CMK (cell line): ENCODE measurements at places on chromosomes 7 and 10.

- DNase-seq = no peak
These were observed 30.5 kb downstream of the SLC18A2 start for GRCh38 chr10:117271427-117271826.

DNA sequence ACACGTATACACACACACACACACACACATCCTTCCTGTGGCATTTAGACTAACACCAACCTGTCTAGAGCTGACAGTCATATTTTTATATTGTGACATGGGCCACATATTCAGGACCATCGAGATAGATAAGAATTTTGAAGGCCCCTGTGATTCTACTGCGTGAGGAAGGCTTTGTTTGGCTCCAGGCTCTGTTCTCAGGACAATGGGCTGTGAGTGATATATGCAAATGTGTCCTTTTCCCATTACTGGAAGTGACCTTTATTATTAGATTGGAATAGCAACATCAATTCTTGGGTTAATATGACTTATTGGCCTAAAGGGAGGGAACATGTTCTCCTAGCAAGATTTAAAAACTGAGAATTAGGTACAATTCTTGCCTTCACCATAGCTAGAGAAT is 156.1 kb downstream of the SPAG6 start:
- DNase-seq = no peak

DNA sequence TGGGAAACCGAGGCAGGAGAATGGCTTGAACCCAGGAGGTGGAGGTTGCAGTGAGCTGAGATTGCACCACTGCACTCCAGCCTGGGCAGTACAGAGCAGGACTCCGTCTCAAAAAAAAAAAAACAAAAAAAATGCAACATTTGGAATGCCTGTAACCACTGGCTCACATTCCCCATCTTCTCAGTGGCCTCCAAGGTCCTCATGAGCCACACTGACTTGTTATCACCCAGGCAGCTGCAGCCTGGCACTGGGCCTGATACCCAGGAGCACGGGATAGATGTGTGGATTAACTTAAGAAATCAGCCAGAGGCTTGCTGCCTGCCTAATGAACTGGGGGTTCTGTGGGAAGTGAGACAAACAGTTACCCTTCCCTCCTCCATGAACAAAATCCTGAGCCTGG is 23.0 kb downstream of the JCAD start:
- DNase-seq = no peak

GRCh38 chr7:88280801-88281200 is 25.9 kb downstream of the STEAP4 start:
- DNase-seq = no peak

- DNase-seq = no peak
These were observed 85.2 kb downstream of the ANKIB1 start for GRCh38 chr7:92330835-92331438.

DNA sequence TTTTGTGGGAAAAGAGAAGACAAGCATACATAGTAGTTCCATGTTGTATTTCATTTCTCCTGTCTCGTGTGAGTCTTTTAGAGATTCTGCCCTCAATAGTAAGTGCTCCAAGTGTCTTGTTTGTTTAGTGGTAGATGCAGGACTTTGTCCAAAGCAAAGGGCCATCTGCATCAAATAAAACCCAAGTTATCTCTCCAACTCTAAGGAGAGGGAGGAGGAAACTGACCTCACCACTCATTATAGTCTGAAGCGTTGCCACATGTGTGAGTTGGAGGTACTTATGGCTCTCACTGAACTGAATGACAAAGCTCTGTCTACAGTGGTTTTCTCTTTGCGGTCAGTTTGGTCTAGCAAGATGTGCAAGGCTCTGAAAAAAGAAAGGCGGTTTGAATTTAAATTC is 272.6 kb downstream of the DOCK4 start:
- no peak for DNase-seq

GRCh38 chr7:31175672-31176071 is 123.6 kb downstream of the ADCYAP1R1 start:
- no peak for DNase-seq

DNA sequence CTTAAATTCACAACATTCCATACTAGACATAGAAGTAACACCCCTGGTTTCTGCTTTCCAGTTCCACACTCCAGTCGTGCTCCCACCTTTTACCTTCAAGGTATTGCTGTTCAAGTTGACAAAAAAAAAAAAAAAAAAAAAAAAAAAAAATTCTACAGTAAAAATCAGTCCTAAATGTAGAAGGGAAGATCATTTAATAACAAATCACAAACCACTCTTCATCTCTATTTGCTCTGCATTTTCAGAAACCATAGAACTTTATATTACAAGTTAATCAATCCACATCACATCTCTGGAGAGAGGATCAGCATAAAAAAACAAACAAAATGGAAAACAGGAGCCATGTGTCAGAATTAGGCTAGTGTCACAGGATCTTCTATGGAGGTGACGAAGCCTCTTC is 206.3 kb upstream of the KLF14 start:
- DNase-seq = no peak

DNA sequence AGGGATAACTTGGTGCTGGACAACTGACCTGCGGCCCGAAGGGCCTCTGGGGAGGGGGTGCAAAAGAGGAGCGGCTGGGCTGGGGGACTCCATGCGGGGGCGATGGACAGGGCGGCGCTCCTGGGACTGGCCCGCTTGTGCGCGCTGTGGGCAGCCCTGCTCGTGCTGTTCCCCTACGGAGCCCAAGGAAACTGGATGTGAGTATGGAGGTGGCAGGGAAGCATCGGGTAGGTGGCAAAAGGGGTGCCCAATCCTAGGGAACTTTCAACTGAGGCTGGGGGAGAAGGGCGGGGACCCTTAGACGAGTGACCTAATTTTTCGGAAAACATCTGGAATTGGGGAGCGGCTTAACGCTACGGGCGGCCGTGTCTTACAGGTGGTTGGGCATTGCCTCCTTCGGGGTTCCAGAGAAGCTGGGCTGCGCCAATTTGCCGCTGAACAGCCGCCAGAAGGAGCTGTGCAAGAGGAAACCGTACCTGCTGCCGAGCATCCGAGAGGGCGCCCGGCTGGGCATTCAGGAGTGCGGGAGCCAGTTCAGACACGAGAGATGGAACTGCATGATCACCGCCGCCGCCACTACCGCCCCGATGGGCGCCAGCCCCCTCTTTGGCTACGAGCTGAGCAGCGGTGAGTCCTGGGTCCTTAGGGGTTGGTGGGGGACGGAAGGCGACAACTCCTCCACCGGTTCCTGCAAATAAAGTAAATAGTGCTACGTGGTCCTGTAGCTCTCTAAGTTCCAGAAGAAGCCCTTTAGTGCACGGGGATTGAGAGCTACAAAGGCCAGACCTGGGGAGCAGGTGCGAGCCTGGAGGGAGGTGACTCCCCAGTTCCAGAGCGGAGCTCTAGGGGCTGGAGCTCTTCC is 622 bp downstream of the WNT16 start:
- no peak for DNase-seq

DNA sequence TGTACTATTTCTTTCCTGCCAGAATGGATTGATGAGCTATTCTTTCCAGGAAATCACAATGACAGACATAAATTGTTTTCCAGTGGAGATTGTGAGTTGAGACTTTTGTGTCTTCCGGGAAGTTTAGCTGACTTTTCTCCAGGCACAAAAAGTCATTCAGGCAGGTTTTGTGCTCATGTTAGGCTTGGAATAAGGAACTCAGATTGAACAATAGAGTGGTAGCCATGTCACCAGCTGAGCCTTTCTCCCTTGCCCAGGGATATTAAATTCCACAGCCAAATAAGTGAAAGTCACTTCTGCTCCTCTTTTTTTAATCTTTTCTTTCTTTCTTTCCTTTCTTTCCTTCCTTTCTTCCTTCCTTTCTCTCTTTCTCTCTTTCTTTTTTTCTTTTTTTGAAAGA is 559.6 kb downstream of the GALNT17 start:
- DNase-seq = no peak

GRCh38 chr10:82340166-82340565 is 465.2 kb downstream of the NRG3 start:
- DNase-seq = no peak

DNA sequence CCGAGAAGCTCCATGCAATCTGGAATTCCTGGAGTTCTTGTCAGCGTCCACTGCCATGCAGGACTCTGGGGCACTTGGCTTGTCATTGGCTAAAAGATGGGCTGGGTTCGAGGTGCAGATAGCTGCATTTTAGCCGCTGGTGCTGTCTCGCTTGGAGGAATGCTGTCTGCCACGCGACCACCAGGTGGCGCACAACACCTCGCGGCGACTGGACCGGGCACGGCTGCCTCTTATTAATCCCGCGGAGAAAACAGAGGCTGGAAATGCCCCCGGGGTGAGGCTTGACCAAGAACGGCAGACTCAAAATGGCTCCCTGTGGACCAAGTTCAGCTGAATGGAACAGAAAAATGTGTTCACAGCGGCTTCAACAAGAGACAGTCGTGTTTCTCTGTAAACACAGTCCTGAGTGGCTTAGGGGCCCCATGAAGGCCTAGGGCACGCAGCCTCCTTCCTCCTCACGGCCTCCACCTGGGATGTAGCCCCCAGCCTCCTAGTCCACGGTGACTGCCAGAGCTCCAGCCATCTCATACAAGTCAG is 46.2 kb downstream of the AOC1 start:
- DNase-seq = peak; percentile 32

- no peak for DNase-seq
These were observed 214.0 kb downstream of the MDFIC start for GRCh38 chr7:115135769-115136410.

DNA sequence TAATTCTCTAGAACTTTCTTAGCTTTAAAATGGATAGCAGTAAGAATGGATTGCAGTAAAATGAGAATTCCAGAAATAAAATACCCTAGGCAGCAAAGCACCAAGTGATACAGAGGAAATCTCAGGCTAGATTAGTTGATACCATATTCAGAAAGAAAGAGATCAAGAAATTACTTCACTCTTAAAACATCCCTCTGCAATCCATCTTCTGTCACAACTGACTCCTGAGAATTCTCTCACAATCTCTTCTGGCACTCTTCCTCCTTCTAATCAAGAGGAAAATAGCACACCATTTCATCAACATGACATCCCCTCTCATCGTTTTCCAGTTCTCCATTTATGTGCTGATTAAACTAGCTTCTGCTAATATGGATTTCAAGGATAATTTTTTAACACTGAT is 42.2 kb upstream of the LAMB1 start:
- DNase-seq = no peak

GRCh38 chr10:102669206-102670064 is 25.2 kb downstream of the TRIM8 start:
- DNase-seq = no peak

DNA sequence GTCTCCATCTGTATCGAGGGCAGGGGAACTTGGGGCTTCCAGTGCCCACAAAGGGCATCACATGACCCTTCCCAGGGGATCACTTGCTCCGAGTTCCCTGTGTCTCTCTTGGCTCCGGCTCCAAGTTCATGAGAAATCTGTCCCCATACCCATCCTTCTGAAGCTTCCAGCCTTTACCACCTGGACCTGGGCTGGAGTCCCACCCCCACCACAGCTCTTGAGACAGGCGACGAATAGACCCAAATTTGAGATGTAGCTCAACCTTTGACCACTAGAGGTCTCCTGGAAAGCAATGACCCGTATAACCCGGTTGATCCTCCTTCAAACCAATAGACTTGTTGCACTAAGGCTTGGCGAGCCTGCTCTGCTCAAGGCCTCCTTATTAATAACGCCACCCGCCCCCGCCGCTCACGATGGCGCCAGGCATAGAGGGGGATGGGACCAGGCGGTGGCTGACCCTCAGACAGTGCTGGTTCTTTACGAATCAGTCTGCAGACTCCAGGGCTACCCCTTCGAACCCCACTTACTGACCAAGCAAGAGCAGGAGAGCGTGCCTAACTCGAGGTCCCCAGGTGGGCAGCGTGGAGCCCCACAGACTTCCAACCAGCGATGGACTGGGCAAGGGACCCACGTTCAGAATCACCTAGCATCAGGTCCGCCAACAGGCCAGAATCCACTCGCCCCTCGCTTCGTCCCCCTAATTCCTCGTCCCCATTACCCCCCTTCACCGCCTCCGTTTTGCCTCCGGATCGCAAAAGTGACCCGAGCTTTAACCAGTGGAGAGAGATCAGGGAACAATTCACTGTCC is 4.4 kb upstream of the ARID5B start:
- DNase-seq = peak; percentile 31

DNA sequence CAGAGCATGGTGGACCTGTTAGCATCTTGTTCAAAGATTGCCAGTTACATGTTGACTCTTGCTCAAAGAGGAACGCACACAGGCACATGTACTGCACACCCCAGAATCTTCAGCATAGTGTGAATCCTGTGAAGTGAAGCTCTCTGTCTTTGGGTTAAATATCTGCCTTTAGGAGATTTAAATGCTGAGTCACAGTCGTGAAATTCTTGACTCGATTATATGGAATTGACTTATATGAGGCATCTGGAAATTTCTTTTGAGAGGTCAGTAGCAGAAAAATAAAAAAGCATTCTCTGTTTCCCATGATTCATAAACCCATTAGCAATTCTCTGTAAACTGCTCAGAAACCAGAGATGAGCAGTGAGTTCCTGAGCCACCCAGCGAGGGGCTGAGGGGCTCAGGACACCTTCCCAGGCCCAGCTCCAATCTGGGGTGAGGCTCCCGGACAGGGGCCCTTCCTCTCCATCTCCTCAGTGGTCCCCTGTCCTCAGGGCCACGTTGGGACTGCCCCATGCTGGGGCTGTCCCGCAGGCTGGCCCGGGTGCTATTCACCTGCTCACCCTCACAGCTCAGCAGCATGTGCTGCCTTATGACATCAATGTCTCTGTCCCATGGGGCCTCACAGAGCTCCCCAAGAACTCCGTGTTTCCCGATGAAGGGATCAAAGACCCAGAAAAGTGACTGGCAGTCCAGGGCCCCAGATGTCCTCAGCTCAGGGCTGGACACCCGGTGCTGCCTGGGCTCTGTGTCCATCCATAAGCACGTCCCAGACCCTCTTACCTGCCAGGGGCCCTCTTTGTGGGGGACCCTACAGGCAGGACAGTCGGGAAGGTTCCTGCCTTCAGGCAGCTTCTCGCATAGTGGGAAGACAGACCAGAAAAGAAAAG is 50.0 kb upstream of the INSIG1 start:
- no peak for DNase-seq

GRCh38 chr7:88455696-88456095 is 149.0 kb upstream of the STEAP4 start:
- no peak for DNase-seq

DNA sequence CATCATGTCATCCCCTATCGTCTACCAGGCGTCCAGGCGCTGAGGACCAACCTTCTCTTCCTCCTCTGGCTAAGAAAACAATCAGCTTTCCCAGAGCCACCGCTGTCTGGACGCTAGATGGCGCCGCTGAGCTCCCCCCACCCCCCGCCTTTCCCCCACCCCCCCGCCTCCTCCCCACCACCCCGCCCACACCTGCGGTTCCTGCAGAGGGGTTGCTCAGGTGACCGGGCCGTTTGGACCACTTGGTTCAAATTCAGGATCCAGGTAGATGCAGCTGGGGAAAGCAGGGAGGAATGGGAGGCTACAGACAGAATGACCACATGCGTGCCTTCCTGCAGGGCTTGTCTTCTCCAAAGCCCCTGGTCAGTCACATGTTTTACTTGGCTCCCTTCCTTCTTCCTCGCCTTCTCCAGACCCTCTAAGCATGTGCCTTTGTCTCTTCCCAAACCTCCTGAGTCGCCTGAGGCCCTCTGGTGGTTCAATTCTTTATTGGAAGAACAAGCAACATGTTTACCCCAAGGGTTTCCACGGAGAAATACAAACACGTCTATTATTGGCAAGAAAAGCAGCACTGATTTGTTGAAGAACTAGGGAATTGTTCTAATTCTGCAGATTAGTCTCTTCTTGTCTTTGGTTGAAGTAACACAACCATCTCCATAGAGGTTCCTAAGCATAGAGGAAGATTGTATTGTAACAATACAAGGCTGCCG is 24.7 kb downstream of the AOC1 start:
- peak; percentile 11 for DNase-seq

GRCh38 chr10:30432622-30433305 is 1.2 kb upstream of the MAP3K8 start:
- DNase-seq = no peak
